Stomach (tissue), 19 donors: ENCODE measurements at places on chromosomes 13 and 19.

- no peak overlapping the region for H3K27ac ChIP-seq
- H3K4me1 ChIP-seq, result no peaks in the 10 kb centered on the region
- no peaks in the 10 kb centered on the region for H3K36me3 ChIP-seq
- no peaks in the 10 kb centered on the region for H3K27me3 ChIP-seq
- no peak for DNase-seq
These were observed 208.3 kb upstream of the NBEA start for GRCh38 chr13:34733721-34734120.

DNA sequence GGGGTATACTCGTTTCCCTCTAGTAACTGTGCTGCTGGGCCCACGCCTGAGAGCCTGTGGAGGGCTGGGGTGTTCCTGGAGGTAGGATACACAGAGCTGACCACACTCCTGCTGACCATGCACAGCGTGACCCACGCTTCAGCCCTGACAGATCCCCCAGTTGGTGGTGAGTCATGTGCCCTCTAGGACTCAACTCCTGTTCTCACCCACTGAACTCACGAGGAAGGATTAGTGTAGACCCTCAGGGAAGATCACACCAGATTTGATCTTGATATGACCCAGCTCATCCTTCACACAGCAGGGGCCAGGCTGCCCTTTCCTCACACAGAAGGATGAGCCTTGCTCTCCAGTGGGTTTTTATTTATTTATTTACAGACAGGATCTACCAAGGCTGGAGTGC lies 13.3 kb upstream of the ACP7 start:
- no peak overlapping the region for H3K4me3 ChIP-seq
- no peaks in the 10 kb centered on the region for H3K36me3 ChIP-seq
- H3K4me1 ChIP-seq, result no peaks in the 10 kb centered on the region
- no peak overlapping the region for H3K27ac ChIP-seq

DNA sequence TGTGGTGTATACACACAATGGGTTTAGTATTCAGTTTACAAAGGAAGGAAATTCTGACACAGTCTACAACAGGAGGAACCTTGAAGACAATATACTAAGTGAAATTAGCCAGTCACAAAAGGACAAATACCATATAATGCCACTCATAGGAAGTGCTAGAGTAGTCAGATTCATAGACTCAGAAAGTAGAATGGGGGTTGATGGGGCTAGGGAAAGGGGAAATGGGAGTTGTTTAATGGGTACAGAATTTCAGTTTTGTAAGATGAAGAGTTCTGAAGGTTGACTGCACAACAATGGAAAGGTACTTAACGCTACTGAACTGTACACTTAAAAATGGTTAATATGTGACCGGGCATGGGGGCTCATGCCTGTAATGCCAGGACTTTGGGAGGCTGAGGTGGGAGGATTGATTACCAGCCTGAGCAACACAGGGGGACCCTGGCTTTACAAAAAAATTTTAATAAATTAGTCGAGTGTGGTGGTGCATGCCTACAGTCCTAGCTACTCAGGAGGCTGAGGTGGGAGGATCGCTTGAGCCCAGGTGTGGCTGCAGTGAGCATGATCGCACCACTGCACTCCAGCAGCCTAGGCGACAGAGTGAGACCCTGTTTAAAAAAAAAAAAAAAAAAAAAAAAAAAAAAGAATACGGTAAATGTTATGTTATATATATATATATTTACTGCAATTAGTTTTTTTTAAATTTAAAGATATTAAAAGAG lies 45.0 kb downstream of the SLC15A1 start:
- H3K4me1 ChIP-seq, result no peaks in the 10 kb centered on the region
- no peaks in the 10 kb centered on the region for H3K36me3 ChIP-seq
- no peaks in the 10 kb centered on the region for H3K27me3 ChIP-seq
- DNase-seq, result no peak
- H3K4me3 ChIP-seq, result no peak overlapping the region

- no peaks in the 10 kb centered on the region for H3K36me3 ChIP-seq
- no peaks in the 10 kb centered on the region for H3K27me3 ChIP-seq
- H3K27ac ChIP-seq, result no peak overlapping the region
These were observed 1599.8 kb downstream of the OLFM4 start for GRCh38 chr13:54628383-54628782.

GRCh38 chr13:66673401-66673800 lies 556.7 kb downstream of the PCDH9 start:
- no peak for DNase-seq
- no peaks in the 10 kb centered on the region for H3K27me3 ChIP-seq
- no peak overlapping the region for H3K27ac ChIP-seq
- no peak overlapping the region for H3K4me3 ChIP-seq

GRCh38 chr19:49672131-49672919 lies 4.7 kb upstream of the PRMT1 start:
- H3K4me1 ChIP-seq, result peaks cover 25% of the 10 kb centered on the region
- peak; percentile 90 for DNase-seq
- H3K27me3 ChIP-seq, result no peaks in the 10 kb centered on the region
- no peak overlapping the region for H3K4me3 ChIP-seq
- H3K27ac ChIP-seq, result peak overlapping the region; percentile 48

GRCh38 chr19:39479916-39480315 lies 722 bp upstream of the TIMM50 start:
- H3K4me3 ChIP-seq, result peak overlapping the region; percentile 92
- H3K27ac ChIP-seq, result peak overlapping the region; percentile 86
- no peak for DNase-seq
- H3K27me3 ChIP-seq, result no peaks in the 10 kb centered on the region
- H3K4me1 ChIP-seq, result peaks cover 18% of the 10 kb centered on the region

DNA sequence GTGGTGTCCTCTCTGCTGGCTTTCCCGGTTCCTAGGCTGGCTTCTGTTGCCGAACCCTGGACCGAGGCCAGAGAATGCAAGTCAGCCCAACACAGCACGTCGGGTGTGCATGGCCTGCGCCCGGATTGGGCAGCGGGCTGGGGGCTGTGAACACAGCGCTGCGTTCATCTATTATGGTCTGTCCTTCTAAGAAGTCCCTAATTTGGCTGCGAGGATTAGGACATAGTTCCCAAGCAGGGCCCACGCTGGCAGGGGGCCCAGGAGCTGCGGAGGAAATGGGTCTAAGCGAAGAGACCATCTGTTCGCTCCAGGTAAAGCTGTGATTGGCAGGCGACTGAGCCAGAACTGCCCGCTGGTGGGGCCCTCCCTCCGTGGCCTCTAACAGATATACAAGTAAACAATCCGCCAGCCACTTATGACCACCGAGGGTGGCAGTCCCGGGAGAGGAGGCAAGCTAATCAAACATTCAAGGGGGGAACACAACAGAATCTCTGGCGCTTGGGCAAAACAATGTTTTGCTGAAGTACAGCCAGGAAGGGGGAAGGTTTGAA lies 6.0 kb downstream of the SYCE2 start:
- DNase-seq, result peak; percentile 77
- H3K27ac ChIP-seq, result peak overlapping the region; percentile 79

DNA sequence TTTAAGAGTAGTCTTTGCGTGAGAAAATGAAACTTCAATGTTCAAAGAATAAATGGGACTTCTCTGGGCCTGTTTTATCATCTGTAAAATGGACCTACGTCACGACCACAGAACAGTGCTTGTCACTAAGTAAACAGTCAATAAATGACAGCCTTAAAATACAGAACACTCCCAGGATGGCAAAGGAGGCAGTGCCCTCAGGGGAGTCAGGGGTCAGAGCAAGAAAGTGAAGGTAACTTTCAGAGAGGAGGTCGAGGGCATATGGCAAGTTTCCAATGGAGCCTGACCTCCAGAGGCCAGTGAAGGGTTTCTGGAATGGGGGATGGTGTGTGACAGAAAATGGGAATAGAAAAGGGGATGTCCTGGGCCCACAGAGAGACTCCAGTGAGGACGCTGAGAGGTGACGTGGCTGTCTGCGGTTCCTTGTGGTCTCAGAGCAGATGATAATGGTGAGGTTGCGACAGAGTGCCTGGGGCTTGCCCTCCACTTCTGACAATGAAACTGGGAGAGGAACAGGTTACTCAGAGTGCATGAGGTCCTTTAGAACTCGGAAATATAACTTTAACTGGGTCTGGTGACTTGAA lies 91.8 kb downstream of the UBL3 start:
- peak; percentile 35 for DNase-seq
- no peaks in the 10 kb centered on the region for H3K36me3 ChIP-seq
- H3K4me1 ChIP-seq, result peaks cover 5% of the 10 kb centered on the region
- no peak overlapping the region for H3K27ac ChIP-seq
- no peak overlapping the region for H3K4me3 ChIP-seq

- no peaks in the 10 kb centered on the region for H3K27me3 ChIP-seq
- H3K4me3 ChIP-seq, result no peak overlapping the region
- peaks cover 6% of the 10 kb centered on the region for H3K36me3 ChIP-seq
- no peaks in the 10 kb centered on the region for H3K4me1 ChIP-seq
These were observed 11.2 kb upstream of the GNA15 start for GRCh38 chr19:3124630-3125029.

- H3K27me3 ChIP-seq, result no peaks in the 10 kb centered on the region
- peak overlapping the region; percentile 94 for H3K27ac ChIP-seq
- no peaks in the 10 kb centered on the region for H3K36me3 ChIP-seq
- no peak for DNase-seq
These were observed 1.2 kb downstream of the EPS15L1 start for GRCh38 chr19:16470541-16470910.

DNA sequence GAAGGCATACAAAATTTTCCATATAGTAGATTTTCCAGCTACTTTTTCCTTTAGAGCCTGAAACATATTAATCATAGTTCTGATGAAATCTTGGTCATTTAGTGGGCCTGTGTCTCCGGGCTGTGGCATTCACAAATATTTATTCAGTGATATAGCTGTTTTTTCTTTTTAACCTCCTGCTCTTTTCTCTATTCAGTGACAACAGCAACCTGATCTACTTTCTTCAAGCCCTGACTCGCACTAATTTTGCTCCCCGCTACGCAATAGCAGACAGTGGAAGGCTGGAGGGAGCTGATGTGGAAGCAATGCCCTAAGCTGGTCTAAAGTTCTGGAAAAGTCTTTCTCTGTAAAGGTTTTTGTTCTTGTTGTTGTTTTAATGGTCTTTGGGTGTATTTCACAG lies 289.7 kb downstream of the SLITRK6 start:
- H3K27ac ChIP-seq, result no peak overlapping the region
- no peaks in the 10 kb centered on the region for H3K27me3 ChIP-seq
- H3K4me3 ChIP-seq, result no peak overlapping the region
- no peaks in the 10 kb centered on the region for H3K36me3 ChIP-seq

GRCh38 chr19:11377237-11377636 lies 2.8 kb downstream of the SWSAP1 start:
- peaks cover 5% of the 10 kb centered on the region for H3K27me3 ChIP-seq
- peaks cover 75% of the 10 kb centered on the region for H3K4me1 ChIP-seq

DNA sequence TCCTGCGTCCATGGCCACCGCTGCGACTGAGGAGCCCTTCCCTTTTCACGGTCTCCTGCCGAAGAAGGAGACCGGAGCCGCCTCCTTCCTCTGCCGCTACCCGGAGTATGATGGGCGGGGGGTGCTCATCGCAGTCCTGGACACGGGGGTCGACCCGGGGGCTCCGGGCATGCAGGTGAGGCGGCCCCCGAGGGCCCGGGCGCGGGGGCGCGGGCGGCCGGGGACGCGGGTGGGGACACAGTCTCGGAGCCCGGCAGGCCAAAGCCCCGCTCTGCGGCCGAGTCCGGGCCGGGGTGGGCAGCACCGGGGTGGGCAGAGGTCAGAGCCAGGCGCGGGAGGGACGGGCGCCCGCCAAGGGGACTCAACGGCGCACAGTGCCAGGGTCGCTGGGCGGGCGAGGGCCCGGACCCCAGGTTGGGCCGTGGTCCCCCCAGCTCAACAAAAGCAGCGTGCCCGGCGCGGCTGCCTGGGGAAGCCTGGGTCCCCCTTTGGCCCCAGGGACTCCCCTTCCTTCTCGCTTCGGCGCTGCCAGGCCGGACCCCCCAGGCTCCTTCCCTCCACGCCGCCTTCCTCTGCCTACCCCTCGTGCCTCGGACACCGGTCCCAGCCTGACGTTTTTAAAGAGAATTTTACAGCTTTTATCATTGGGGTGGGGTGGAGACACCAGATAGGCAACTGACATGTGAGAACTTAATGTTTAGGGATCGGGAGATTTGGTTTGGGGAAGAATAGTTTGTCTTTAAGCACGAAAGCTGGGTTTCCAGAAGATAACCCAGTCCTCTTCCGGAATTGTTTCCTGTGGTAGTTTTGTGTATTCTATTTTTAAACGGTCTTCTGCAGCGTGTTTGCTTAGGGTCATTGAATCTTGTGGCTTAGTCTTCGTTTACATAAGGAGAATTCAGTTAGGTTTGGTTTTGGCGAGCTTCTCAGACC lies 509 bp downstream of the TPP2 start:
- no peaks in the 10 kb centered on the region for H3K27me3 ChIP-seq
- no peaks in the 10 kb centered on the region for H3K36me3 ChIP-seq
- peak overlapping the region; percentile 98 for H3K27ac ChIP-seq
- no peak for DNase-seq
- peaks cover 20% of the 10 kb centered on the region for H3K4me1 ChIP-seq

GRCh38 chr19:17235971-17236777 lies 9.5 kb downstream of the NR2F6 start:
- peaks cover 49% of the 10 kb centered on the region for H3K36me3 ChIP-seq
- H3K4me3 ChIP-seq, result peak overlapping the region; percentile 52
- DNase-seq, result peak; percentile 74
- peaks cover 67% of the 10 kb centered on the region for H3K4me1 ChIP-seq

DNA sequence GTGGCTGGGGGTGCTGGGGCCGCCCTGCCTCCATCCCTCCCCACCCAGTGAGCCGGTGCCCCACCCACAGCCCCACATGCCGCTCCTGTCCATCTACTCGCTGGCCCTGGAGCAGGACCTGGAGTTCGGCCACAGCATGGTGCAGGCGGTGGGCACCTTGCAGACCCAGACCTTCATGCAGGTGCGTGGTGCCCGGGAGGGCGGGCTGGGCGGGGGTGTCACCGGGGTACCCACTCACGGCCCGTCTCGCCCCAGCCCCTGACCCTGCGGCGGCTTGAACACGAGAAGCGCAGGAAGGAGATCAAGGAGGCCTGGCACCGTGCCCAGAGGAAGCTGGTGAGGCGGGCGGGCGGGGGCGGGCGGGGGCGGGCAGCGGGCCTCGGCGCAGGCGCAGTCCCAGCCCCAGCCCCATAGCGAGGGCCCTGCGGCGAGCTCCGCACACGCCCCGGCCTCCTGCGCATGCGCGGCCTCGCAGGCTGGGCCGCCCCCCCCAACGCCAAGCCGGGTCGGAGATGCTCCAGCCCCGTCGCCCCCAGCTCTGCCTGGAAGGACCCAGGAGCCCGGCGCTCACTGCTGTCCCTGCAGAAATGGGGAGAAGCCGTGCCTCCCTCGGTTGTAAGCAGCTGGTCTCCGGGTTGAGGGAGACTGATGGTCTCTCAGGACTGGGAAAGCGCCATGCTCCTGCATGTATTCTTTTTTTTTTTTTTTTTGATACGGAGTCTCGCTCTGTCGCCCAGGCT lies 7.7 kb downstream of the ARHGAP45 start:
- H3K27me3 ChIP-seq, result peaks cover 10% of the 10 kb centered on the region
- H3K4me1 ChIP-seq, result peaks cover 51% of the 10 kb centered on the region
- H3K27ac ChIP-seq, result peak overlapping the region; percentile 78
- peak overlapping the region; percentile 5 for H3K4me3 ChIP-seq
- no peaks in the 10 kb centered on the region for H3K36me3 ChIP-seq

GRCh38 chr19:32757189-32757588 lies 37.6 kb downstream of the TDRD12 start:
- no peaks in the 10 kb centered on the region for H3K27me3 ChIP-seq
- no peaks in the 10 kb centered on the region for H3K4me1 ChIP-seq
- no peak overlapping the region for H3K27ac ChIP-seq
- no peaks in the 10 kb centered on the region for H3K36me3 ChIP-seq
